ENCODE measurements at places on chromosomes 6 and 20.
A peak's percentile ranks its signal among the peaks of the same experiment; 100 is the strongest.

DNA sequence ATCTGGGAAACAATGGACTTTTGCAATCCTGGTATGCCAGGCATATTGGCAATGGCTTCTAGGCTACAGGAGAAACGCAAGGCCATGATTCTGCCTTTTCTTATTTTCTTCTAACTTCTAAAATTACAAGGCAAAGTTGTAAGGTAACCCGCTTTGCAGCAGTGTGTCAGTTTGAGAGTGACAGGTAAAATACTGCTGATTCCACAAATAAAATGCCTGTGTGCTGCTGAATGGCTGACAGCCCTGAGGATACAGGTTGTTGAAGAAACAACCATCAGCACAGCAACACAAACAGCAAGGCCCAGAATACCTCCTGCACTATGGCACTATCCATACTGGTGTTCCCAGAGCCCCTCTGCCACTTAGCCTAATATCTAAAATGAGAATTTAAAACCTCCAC lies 37.1 kb downstream of the SLC17A1 start:
- no peak for DNase-seq

DNA sequence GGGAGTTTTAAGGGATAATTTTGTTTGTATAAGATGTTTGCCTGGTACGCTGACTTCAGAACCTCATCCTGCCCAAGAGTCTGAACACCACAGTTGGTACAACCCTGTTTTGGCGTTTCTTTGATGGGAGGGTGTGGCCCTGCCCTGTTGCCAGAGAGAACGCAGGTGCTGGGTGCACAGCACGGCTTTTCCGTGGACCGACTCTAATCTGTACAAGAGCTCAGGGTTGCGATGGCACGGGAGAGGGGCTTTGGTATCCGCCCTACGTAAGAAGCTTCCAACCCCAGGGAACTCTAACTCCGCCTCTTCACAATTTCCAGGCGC lies 1.3 kb downstream of the CYP24A1 start:
- DNase-seq = peak; percentile 5

- no peak for DNase-seq
These were observed 33.2 kb upstream of the CST7 start for GRCh38 chr20:24915892-24916291.

DNA sequence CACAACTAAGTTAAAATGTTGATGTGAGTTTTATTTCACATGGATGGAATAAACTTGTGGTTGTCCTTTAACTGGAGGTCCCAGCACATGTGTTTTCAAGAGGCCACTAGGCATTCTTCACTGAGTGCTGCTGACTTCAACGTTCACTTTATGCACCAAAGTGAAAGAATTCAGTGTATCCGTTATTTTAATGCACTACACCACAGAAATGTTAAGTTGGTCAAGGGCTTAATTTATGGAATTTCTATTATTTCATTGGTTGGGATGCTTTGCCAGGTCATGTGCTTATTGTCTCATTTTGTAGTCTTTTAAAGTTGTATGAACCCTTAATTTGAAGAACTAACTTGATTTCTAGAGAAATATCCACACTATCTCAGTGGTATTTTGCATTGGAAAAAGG lies 106.4 kb downstream of the PPP1R14C start:
- no peak for DNase-seq

DNA sequence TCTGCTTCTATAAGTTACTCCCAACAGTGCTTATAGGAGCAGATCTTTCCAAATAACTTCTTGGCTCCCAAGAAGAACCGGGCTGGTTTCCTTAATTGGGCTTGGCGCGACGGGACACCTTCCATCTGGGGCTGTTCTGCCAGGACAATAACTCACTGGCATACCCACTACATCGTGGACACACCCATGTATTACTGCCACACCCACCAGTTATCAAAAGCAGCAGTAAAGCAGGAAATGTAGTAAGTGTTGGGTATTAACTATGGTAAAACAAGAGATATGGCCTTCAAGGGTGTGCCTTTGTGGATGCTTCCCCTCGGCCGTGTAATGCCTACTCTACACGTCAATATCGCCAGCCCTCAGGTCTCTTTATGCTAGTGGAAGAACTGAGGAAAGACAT lies 24.7 kb downstream of the CNKSR3 start:
- no peak for DNase-seq

DNA sequence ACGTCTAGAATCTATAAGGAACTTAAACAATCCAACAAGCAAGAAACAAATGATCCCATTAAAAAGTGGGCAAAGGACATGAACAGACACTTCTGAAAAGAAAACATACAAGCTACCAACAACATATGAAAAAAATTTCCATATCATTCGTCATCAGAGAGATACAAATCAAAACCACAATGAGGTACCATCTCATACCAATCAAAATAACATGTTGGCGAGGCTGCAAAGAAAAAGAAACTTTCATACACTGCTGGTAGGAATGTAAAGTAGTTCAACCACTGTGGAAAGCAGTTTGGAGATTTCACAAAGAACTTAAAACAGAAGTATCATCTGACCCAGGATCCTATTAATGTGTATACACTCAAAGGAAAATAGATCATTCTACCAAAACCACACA lies 243.9 kb upstream of the RUNX2 start:
- no peak for DNase-seq

Data from NCI-H345 (cell line).